ENCODE measurements at places on chromosomes 2 and 18. TPM values are rescaled to one million over a fixed set of nuclear protein-coding genes. Genes with fewer than 3 reads are reported as not detected.

DNA sequence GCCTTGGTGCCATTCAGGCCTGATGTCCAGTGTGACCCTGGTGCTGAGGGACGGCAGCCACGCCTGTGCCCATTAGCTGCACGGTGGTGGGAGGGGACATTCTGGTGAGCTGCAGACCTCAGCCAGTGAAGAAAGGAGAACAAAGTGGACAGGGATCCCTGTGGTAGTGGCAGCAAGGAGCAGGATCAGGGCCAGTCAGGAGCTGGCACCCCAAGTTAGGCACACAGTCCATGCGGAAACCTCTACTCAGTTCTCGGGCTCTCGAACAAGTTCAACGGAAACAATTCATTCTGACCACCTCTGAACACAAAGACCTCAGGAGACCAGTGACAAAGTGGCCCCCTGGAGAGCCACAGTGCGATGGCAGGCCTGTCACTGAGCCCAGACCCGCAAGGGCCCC, 30.1 kb downstream of the COA5 start:
- DNase-seq = no peak

- DNase-seq = no peak
These were observed 35.0 kb upstream of the GLI2 start for GRCh38 chr2:120700659-120701058.

DNA sequence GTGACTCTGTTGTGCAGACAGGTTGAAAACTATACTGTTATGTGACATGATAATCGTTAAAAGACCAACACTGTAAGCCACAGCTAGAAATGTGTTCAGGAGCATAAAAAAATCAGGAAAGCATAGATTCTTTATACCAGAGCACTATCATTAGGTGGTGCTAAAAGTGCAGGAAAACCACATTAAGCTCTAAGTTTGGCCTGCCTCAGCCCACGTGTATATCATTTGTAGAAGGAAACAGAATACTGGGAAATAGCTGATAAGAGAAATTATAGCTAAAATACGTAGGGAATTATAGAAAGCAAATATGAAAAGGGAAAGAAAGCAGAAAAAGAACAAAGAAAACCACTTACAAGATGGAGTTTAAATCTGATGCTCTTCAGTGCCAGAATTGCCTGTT, 26.5 kb upstream of the C2orf74 start:
- no peak for DNase-seq

GORASP2 gene
- total RNA-seq = 74.1 TPM

DNA sequence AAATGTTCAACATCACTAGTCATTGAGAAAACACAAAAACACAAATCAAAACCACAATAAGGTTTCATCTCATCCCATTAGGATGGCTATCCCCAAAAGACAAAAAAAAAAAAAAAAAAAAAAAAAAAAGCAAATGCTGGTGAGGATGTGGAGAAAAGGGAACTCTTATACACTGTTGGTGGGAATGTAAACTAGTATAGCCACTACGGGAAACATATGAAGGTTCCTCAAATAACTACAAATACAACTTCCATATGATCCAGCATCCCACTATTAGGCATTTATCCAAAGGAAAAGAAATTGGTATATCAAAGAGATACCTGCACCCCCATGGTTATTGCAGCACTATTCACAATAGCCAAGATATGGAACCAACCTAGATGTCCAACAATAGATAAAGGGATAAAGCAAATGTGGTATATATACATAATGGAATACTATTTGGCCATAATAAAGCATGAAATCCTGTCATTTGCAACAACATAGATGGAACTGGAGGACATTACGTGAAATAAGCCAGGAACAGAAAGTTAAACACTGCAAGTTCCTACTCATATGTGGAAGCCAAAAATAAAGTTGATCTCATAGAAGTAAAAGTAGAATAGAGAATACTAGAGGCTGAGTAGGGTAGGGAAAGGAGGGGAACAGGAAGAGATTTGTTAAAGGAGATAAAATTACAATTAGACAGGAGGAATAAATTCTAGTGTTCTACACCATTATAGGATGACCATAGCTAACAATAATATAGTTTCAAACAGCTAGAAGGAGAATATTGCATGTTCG, 8.4 kb downstream of the POLR1A start:
- no peak for DNase-seq

DNA sequence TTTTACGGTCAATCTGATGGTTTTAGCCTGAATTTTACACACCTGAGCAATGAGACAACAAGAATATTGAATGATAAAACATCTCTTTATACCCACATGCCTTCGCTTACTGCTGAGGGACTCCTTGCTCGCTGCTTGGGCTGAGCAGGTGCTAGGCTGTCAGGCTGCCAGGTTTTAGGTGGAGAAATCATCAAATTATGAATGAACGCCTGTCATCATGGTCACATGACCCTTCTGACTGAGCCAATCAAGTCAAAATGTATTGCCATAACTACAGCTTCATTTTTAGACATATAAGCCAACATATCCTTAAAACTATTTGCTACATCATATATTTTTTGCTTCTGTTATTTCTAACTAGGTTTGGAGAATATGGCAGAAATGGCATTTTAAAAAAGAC, 274.0 kb downstream of the LNPK start:
- DNase-seq = no peak

INHA gene
- 3.2 TPM for total RNA-seq

GPR35 gene
- 2.1 TPM for total RNA-seq

DNA sequence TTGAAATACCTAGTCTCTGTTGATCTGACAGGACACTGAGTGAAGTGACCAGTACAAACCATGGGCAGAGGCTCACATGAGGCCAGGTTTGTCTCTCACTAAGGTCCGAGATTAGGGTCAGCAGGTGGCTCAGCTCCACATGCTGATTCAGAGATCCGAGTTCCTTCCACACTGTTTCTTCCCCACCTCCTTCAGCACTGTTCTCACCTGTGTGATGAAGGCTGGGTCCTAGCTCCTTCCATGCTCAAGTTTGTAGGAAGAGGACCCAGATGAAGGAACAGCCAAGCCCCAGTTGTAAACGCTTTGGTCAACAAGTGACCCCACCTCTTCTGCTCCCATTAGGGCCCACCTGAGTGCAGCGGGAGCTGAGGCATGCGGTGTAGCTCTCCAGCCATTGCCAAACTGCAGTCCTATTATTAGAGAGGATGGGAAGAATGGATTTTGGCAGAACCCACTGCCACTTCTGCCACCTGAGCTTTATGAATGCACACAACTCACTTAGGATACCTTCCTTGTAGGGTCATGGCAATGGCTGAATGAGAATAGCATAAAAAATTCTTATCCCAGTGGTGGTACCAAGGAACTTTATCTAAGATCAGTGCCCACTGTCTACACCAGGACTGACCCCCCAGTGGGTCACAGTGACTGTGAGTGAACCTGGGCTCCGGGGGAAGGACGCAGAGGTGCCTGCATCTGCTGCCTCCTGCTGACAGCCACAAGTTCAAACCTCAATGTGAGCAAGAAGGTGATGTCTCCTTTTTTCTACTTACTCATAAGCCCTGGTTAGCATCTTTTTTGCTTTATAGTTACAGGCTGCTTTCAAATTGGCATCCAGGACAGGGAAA, 324.8 kb upstream of the HS6ST1 start:
- no peak for DNase-seq

DNA sequence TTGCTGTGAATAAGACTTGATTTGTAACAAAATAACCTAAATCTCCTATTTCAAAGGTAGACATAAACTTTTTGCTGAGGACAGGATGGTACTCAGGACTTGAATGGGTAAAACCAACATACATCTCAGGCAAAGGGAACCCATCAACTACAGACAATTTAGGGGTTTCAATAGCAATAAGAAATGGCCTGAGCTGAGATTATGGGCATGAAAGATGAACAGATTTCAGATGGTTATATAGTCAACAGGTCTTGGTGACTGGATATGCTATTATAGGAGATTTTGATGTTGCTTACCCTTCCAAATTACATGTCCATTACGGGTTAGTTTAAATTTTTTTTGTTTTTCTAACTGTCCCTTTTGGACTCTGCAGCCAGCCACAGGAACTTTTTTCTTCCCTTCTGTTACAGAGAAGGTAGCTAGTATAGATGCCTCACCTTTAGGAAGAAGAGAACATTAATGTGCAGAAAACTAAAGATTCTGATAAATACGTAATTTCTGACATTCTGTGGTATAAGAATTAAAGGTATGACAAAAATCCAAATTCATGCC, 4.6 kb downstream of the RPS27A start:
- no peak for DNase-seq

DNA sequence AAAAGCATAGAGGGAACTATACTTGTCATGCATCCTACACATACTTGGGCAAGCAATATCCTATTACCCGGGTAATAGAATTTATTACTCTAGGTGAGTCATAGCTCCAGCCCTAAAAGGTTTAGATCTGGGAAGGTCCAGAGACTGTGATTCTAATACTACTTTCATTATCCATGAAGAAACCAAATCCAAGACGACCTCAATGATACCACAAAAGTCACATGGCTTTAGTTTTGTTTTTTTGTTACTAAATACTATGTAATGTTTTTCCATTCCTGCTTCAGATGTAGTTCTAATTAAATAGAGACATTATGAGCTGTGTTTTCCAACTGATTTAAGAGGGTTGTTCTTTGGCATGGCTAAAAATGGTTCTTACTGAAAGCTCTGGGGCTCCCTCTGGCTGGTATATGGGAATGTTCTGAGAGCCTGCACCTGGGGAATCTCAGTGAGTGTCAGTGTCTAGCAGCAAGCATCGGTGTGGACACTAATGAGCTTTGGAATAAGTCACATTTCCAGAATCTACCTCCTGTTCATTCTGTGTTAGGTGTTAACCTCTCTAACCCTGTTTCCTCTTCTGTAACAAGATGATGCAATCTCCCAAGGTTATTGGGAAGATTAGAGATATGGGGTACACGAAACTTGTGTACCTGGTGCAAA, 20.5 kb upstream of the IL1RL2 start:
- no peak for DNase-seq

DNA sequence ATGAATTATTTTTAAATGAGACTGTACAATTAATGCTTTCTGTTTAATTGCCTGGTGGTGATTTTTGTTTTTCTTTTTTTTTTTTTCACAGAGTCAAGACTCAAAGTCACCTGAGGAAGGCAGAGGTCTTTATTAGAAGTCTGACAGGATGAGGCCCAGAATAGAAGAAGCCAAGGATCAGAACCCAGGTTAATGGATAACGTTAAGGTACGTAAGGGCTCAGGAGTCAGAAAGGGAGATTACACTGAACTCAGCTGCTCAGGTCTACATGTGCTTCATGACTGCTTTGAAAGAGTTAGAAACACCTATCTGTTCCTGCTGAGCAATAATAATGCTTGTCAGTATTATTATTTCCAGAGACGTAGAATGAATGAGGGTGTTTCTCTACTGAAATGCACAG, 196.5 kb downstream of the LRATD1 start:
- DNase-seq = no peak
